ENCODE measurements at places on chromosomes 4 and X.
A peak's percentile ranks its signal among the peaks of the same experiment; 100 is the strongest.

DNA sequence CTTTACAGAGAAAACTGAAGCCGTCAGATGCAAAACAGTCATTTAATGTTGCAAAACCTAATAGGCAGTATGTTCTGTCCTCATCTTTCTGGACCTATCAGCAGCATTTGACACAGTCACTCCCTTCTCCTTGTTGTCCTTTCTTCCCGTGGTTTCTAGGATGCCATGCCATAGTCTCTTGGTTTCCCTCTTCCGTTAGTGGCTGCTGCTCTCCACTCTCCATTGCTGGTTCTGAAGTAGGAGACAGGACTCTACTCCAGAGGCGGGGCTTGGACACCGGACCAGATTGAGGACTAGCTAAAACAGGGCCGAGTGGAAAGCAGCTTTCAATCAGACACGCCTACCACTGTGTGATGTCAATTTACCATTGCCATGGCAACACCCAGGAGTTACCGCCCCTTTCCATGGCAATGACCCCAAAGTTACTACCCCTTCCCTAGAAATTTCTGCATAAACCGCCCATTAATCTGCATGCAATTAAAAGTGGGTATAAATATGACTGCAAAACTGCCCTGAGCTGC is 88.8 kb upstream of the CCDC160 start:
- no peak for DNase-seq

- peak; percentile 31 for DNase-seq
These were observed 4.5 kb upstream of the NKX1-1 start for GRCh38 chr4:1410491-1411325.

- DNase-seq = no peak
These were observed 46.5 kb upstream of the HPSE start for GRCh38 chr4:83381173-83381572.

DNA sequence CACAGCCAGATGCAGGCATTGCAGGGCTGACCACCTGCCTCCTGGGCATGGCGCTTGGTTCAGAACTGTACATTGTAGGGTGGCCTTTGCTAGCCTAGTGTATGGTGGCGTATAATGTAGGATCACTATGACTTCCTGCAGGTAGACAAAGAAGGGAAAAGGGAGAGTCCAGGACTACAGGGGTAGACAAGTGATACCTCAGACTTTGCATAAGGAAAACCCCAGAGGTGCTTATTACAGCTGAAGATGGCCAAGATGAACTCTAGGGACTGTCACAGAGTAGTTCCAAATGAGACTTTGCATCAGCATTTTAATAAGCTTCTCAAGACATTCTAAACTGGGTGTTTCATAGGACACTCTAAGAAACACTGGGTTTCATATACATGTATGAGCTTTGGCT is 116.4 kb upstream of the PUDP start:
- DNase-seq = no peak

- no peak for DNase-seq
These were observed 57.7 kb downstream of the TRIM2 start for GRCh38 chr4:153261914-153262313.

DNA sequence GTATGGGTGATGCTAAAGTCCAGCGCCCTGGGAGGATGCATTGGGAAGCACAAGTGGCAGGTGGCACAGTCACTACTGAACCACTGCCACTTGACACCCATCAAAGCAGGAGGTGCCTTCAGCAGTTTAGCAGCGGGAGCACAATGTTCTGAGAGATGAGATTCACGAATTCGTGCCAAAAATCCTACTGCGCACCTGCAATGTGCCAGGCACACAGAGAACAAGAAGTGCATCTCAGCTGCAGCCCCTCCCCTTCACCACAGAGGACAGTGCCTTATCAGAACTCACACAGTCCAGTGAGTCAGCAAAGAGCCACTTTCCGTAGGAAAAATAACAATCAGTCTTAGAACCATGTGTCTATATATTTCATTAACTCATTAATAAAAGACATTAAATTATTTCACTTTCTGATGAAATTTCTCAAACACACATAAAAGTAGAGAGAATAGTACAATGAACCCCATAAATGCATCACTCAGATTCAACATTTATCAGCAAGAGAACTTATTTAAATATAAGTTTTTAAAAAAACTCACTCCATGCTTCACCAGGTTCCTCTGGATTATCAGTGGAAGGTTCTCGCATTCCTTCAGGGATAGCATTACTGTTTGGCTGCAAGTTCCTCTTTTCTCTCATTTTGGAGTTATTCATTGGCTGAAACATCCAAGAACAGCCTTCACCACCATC is 47.0 kb downstream of the BEND2 start:
- DNase-seq = no peak

DNA sequence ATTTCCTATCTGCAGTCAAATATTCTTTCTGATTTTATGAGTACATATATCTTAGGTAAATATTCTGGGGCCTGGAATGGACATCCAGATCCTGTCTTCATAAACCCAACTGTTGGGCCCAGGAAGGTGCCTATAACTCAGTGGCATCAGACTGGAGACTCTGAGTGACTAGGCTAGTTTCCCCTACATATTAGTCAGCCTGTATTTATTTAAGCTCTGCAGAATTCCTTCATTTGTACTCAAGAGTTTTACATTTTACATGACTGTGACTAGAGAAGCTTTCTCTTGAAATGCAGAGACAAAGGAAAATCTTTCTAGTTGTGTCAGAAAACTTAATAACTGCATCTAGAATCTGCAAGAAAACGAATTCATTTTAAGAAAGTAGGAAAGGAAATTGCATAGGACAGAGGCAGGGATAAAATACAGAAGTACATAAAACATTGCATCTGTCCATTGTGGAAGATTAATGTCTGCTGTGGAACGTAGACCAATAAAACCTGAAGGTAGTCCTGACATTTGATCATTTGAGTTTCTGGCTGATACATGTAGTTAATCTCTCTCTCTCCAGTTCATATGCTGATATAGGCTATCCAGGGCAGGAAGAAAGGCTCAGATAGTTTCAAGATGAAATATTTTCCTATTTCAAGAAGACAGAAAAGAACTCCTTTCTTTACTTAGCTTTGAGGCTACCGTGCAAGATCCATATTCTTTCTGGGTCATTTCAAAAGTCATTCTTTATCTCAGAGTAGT is 78.2 kb downstream of the OPHN1 start:
- no peak for DNase-seq

All from CD4-positive, alpha-beta T cell treated with Interleukin-21 for 1 hour (primary cell).